ENCODE measurements at places on chromosomes 16 and 17.

DNA sequence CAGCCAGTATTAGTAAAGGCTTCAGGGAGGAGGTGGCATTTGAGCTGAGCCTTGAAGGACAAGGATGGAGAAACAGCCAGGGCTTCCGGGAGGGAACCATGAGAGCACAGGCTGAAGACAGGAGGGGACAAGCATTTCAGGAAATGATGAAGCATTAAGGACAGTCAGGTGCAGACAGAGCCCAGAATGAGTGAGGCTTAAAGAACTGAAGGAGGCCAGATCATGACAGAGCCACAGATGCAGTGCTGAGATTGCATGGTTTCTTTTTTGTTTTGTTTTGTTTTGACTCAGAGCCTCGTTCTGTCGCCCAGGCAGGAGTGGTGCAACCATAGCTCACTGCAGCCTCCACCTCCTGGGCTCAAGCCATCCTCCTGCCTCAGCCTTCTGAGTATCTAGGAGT is 211.5 kb downstream of the SOX9 start:
- peak; percentile 32 for DNase-seq

DNA sequence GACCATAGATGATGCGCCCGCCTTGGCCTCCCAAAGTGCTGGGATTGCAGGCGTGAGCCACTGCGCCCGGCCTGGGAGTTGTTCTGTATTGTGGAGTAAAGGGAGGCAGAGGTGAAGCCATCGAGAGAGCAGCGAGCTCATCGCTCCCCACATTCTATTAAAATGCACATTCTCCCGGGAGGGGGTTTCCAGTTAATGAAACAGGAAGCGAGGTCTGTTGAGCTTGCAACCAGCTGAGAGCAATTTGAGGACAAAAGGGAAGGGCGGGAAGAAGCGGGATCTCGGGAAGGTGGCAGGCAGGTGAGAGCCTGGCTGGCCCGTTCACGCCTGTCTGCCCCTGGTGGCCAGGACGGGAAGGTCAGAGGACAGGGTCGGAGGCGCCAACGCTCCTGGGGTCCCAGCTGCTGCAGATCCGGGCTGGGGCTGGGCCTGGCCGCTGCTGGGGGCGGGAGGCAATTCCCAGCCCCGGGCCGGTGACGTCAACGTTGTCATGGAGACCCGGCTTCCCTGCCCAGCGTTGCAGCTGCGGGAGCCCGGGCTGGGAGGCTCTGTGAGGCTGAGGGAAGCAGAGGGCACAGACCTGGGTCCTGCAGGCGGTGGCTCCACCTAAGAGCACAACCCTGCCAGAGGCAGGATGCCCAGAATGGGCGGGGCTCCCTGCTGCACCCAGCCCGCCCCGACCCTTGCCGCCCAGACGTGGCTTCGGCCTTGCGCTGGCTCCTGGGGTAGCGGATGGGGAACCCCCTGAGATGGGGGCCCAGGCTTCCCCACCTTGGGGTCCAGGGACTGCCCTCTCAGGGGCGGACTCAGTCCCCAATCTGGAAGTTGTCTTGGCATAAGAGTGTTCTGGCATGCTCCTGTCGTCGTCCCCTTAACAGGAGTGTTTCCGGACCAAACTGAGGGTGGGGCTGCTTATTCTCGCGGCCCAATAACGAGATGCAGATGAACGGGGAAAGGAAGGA is 48.7 kb upstream of the PLCG2 start:
- peak; percentile 74 for DNase-seq

DNA sequence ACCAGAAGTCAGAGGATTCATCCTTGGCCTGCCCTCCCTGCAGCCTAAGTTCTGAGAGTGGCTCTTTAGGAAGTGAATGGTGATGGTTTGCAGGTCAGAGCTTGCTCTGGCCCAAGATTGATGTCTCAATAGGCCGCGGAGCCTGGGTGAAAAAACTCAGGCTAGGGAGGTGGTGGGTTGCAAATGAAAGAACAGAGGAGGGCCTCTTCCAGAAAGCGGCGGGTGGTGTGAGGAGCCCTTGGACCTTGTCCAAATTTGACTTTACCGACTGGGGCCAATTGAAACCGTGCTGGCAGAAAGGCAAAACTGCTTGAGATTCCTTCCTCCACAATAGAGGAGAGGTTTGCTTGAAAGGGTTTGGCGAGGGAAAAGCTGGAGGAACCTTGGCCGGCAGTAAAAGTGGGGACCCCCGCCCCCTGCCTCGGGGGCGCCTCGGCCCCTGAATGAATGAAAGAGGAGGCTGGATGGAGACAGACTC is 331.3 kb downstream of the SEC14L1 start:
- DNase-seq = no peak

GRCh38 chr17:58534901-58535421 is 20.5 kb upstream of the MTMR4 start:
- no peak for DNase-seq

Data from GM20000 (cell line).